ENCODE measurements at places on chromosomes 6 and 20. TPM values are rescaled to one million over a fixed set of nuclear protein-coding genes. Genes with fewer than 3 reads are reported as not detected.
A peak's percentile ranks its signal among the peaks of the same experiment; 100 is the strongest.

PAQR8 gene
- 12.8 TPM for total RNA-seq

RIMS4 gene
- total RNA-seq: 2.9 TPM

DNA sequence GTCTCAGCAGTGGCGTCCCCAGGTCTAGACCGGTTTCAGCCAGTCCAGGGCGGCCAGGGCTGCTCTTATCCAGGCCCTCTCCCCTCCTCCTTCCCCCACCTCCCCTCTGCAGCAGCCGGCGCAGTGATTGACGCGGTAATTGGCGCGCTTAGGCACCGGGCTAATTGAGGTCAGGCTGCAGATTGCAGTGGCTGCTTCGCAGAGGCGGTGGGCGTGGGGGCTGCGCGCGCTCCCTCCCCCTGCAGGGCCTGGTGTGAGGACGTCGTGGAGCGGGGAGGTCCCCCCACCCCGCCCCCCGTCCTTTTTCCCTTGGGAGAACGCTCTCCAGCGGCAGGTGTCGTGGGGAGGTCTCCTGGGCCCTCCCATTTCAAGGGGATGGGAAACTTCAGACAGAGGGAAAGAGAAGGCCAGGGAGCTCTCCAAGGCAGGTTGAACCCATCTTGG, 70.4 kb upstream of the BLCAP start:
- DNase-seq: no peak

DNA sequence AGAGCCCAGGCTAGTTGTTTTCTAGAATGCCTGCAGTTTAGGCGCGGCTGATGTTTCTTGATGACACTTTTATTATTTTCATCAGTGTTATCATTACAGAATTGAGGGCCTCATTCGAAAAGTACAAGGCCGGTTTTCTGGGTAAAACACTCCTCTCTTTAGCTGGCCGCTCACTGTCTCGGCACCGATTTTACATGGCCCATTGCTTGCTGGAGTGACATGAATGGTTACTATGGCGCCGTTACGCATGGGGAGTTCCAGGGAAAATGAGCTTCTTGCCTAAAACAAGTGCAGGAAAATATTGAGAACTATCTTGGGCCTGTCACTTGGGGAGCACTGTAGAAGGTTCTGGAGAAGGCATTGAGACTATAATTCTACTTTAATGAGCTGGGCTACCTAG, 317.8 kb downstream of the CDH4 start:
- DNase-seq: no peak

TNF gene
- total RNA-seq: 1.4 TPM

DNA sequence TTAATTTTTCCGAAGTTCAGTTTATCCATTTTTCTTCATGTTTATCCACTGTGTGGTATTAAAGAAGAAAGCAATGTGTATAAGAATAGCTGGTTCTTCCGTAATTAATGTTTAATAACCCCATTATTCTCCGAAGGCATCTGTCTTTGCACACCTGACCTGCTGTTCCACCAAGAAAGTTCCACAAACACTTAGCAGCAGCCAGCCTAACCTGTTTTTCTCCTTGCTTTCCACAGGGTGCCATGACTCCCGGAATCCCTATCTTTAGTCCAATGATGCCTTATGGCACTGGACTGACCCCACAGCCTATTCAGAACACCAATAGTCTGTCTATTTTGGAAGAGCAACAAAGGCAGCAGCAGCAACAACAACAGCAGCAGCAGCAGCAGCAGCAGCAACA, 7.4 kb downstream of the TBP start:
- no peak for DNase-seq

GRCh38 chr6:55678330-55679224, 99.6 kb upstream of the HMGCLL1 start:
- DNase-seq: peak; percentile 30

- DNase-seq: no peak
These were observed 17.3 kb downstream of the STX7 start for GRCh38 chr6:132495604-132496079.

LCA5 gene
- total RNA-seq: 21.2 TPM

GRCh38 chr20:41276317-41276751, 41.2 kb downstream of the ZHX3 start:
- DNase-seq: peak; percentile 22

GRCh38 chr6:26493258-26493657, 6.8 kb upstream of the BTN1A1 start:
- DNase-seq: peak; percentile 30

- no peak for DNase-seq
These were observed 73.3 kb downstream of the OPRM1 start for GRCh38 chr6:154112181-154112809.

BMP5 gene
- total RNA-seq: 7.2 TPM

DNA sequence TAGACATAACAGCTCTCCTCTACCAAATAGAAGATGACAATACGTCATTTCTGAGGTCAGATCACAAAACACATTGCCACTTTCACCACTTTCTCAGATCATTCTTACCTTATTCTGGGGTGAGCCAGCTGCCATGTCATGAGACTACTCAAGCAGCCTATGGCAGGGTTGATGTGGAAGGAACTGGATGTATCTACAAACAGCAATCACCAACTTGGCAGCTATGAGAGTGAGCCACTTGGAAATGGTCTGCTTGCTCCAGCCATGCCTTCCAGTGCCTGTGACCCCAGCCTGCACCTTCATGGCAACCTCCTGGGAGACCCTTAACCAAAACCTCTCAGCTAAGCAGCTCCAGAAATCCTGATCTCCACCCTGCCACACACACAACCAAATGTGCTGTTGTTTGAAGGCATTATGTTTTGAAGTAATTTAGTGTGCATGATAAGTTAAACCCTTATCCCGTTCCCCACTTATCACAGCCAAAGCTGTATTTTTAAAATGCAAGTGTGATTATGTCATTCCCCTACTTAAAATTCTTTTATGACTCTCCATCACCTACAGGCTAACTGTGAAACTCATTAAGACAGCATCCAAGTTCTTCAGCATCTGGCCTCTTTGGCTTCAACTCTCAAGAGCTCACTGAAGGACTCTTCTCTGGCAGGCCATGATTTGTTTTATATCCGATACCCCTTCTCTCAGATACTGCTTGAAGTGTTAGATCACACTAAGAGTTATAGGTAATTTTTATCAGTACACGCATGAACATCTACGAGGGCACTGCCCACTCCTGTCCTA, 150.6 kb downstream of the LY86 start:
- DNase-seq: no peak

GRCh38 chr6:884570-884969, 191.6 kb upstream of the EXOC2 start:
- DNase-seq: no peak

- no peak for DNase-seq
These were observed 415.6 kb upstream of the BTBD3 start for GRCh38 chr20:11502061-11502460.

DEFB132 gene
- total RNA-seq: 2.4 TPM

- no peak for DNase-seq
These were observed 22.5 kb upstream of the PTGIS start for GRCh38 chr20:49590163-49591017.

MICAL1 gene
- total RNA-seq: 48.6 TPM

All from umbilical cord (tissue), 2 donors.